HFFc6 (cell line): ENCODE measurements at places on chromosomes 5 and 9.

GRCh38 chr5:113330533-113331208 is 104.1 kb downstream of the TSSK1B start:
- DNase-seq: peak; percentile 6

- DNase-seq: peak; percentile 20
Observed at GRCh38 chr5:69364414-69364813, 4.9 kb downstream of the AK6 start.

DNA sequence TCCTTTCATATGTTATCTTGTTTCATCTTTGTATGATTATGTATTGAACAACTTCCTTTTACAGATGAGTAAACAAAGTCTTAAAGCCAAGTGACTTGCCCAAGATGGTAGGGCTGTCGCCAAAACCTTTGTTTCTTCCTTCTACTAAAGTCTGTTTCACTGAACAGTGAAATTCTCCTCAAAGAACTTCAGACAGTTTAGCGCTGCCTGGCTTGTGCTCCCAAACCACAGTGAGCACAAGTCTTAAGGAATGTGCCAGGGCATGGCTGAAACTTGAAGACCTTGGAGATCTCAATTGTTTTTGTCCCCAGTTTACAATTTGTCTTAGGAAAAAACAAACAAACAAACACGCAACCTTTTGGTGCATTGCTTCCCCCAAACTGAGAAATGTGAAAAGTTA is 273.5 kb downstream of the CRB2 start:
- DNase-seq: no peak

- no peak for DNase-seq
Observed at GRCh38 chr9:8382777-8383527, 583.4 kb upstream of the DMAC1 start.

GRCh38 chr5:17219006-17219422 is 1.6 kb downstream of the BASP1 start:
- DNase-seq: no peak

- no peak for DNase-seq
Observed at GRCh38 chr9:134925011-134925511, 7.3 kb upstream of the FCN1 start.

- no peak for DNase-seq
Observed at GRCh38 chr9:131668057-131668438, 71.8 kb downstream of the RAPGEF1 start.

- DNase-seq: no peak
Observed at GRCh38 chr5:150196986-150197385, 7.1 kb downstream of the SLC6A7 start.
